Suppressor macrophage (primary cell): ENCODE measurements at places on chromosomes 11 and 22.

GRCh38 chr11:109026891-109027489 lies 362.1 kb downstream of the DDX10 start:
- DNase-seq, result no peak

DNA sequence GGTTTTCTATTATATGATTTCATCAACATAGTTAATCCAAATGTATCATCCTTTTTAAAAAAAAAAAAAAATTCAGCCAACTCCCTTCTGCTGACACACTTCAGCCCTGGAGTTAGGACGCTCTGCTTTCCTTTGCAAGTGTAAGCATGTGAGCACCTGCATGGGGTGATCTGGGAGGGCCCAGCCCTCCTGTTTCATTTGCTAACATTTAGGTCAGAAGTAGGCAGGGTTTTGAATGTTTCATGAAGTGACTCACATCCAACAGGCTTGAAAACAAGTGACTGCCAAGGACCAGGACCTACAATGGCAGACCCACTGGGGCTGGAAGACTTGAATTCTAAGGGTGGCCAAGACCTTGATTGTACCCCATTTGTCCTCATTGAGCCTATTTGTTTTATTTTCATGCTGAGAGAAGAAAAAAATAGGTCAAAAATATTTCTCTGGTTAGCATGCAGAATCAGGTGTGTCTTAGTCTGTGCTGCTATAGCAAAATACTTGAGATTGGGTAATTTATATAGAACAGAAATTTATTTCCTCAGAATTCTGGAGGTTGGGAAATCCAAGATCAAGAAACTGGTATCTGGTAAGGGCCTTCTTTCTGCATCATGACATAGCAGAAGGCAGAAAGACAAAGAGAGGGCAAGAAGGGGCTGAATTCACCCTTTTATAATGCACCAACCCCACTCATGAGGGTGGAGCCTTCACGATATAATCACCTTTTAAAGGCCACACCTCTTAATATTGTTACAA lies 137.6 kb downstream of the CD44 start:
- no peak for DNase-seq

DNA sequence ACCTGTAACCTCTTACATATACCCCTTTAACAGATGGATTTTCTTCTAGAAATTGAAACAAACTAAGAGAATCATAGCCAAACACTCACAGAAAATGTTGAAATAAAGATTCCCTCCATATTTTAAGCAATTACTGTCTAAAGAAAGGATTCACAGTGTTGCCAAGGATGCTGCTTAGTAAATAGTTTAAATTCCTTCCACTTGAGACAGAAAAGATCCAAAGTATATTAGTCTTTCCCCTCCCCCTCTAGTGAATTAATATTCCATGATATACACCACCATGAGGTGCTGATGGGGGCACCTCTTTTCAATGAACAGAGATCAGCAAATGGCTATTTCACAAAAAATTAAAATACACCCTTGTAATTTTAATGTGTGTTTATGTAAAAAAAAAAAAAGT lies 186.8 kb downstream of the SOX6 start:
- no peak for DNase-seq

GRCh38 chr11:31160504-31161422 lies 208.8 kb downstream of the DCDC1 start:
- no peak for DNase-seq
